ENCODE measurements at places on chromosomes 12 and 14.

GRCh38 chr12:40171066-40171465 lies 53.7 kb upstream of the LRRK2 start:
- no peak for DNase-seq

- DNase-seq: peak; percentile 68
Observed at GRCh38 chr12:68746572-68747180, 700 bp downstream of the SLC35E3 start.

GRCh38 chr14:78092040-78092439 lies 78.1 kb upstream of the NRXN3 start:
- DNase-seq: no peak

DNA sequence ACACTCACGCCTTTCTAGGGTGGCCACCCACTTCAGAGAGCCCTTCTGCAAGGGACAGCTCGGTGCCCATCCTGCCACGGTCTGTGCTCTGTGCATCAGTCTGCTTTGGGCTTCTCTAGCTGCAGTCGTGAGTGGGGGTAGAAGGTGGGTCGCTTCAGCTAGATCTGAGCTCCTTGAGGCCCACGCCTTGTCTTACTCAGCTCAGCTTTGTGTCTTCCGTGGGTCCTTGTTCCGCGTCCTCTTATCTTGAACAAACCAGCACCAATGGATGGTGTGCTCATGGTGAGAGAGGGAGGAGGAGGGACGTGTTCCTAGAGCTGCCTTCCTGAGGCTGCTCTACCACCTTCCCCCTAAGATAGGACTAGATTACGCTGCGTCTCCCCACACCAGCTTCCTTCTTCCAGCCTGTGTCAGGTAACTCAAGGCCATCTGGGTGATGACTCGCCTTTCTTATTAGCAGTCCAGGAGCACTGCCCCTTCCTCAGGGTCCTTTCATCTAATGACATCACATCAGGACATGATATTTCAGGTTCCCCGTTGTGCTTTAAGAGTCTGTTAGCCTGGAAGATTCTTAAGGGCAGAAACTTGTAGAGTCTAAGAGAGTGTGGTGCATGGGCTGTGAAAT lies 118.8 kb downstream of the TSPAN9 start:
- no peak for DNase-seq

- DNase-seq: no peak
Observed at GRCh38 chr14:74035556-74035955, 16.4 kb downstream of the BBOF1 start.

DNA sequence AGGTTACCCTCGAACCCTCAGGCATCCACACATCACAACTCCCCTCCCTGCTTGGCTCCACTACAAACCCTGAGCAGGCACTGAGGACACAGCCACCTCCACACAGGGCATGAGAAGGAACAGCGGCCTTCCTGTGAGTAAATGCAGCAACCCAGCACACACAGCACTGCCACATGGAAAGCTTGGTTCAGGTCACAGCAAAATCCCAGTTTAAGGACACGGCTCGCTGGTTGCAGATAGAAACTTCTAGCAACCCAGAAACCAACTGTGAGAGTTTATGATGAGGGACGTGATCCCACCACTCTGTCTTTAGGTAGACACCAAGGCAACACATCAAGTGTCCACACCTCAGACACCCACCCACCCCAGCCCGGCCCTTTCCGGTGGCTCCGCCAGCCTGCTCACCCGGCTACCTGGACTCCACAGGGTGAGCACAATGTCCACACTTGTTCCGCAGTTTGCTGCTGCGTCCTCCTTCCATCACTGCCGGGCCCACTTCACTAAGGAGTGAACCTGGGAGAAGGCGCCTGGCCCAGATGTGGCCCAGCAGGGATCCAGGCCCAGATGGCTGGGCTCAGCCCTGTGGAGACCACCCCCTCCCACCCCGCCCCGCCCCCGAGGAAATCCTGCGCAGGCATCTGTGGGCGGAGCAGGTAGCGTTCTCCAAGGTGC lies 13.2 kb downstream of the CDCA4 start:
- no peak for DNase-seq

DNA sequence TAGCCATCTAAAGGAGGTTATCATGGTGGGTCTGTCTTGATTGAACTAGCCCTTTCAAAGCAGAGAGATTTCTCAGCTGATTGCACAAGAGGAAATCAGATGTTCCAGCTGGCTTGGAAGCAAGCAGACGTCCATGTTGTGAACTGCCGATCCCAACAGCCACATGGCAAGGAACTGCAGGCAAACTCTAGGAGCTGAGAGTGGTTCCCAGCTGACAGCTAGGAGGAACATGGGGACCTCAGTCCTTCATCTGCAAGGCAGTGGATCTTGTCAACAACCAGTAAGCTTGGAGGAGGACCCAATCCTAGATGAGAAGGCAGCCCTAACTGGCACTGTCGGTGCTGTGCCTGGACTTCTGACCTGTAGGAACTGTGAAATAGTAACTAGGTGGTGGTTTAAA lies 7.7 kb downstream of the ACVR1B start:
- no peak for DNase-seq

GRCh38 chr14:49582113-49582977 lies 3.8 kb downstream of the RPS29 start:
- no peak for DNase-seq

DNA sequence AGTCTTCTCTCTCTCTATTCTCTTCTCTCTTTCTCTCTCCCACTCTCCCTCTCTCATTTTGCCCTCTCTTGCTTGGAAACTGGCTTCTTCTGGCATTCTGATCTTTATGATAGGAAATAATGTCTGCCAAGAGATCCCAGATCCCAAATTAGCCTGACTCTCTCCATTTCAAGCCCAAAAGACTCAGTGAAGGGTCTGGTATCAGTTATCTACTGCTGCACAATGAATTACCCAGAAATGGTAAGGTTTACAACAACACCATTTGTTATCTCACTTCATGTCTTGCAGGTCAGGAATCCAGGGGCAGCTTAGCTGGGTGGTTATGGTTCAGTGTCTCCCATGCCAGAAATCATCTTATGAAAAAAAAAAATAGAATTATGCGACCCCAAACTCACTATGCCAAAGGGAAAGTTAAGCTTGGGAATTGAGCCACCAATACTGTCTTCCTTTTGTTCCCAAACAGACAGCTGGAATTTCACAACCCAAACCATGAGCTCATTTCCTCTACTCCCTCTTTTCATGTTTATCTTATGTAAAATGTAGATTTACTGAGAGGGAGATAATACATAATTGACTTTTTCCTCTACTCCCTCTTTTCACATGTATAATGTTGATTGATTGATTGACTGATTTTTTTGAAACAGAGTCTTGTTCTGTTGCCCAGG lies 67.8 kb upstream of the FICD start:
- peak; percentile 35 for DNase-seq

GRCh38 chr14:93591506-93591905 lies 160.8 kb downstream of the UNC79 start:
- DNase-seq: no peak

DNA sequence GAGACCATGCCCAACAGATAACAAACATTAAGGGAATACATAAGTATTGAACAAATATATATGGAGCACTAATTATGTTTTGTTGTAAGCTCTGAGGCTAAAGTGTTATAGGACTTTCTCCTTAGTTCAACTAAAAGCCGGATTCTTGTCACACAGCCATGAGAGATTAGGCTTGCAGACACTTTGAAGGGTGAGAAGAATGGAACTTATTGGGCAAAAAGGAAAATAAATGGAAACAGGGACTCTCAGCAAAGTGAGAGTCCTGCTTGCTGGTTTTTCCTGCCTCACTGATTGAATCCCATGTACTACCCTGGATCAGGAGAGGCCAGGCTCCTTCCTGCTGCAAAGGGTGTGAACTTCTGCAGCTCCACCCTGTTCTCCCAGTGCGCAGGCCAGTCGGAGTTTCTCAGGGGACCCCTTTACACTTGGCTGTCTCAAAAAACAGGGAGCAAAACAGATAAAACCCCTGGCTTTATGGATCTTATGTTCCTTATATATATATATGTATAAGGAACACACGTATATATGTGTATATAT lies 77.1 kb upstream of the FUT8 start:
- DNase-seq: no peak

DNA sequence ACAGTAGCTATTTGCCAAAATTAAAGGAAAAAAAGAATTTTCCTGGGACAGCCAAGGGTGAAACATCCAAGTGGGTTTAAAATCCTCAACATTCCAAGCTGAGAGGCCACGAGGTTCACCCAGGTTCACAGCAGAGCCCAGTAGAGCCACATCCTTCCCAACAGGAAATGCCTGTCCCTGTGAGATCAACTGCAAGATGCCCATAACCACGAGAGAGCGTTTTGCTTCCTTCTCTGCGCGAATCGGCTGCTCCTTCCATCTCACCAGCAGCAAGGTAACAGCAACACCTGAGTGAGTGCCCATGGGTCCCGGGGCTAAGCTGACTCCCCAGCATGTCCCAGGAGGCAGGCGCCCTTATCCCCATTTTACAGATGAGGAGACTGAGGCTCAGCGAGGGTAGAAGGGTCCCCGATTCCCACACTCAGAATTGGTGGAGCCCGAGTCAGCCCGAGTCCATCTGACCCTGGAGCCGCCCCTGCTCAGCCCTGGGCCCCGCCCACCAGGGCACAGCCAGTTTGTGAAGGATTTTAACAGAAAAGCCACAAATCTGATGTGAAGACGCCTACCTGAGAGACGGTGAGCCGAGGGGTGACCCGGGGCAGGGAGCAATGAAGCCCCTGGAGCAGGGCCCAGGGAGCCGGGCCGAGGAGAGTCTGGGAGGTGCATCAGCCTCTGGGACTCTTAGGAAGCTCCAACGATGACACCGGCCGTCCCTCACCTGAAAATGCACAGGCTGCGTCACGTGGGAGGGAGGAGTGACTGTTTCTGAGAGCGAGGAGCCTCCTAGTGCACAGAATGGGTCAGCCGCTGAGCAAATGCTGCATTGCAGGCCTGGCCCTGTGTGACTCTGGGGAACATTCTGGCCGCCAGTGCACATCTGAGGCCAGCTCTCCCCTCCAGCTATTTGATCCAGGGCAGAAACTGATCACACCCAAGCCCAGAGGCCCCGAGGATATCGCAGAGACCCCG lies 236.9 kb upstream of the SFSWAP start:
- DNase-seq: no peak

DNA sequence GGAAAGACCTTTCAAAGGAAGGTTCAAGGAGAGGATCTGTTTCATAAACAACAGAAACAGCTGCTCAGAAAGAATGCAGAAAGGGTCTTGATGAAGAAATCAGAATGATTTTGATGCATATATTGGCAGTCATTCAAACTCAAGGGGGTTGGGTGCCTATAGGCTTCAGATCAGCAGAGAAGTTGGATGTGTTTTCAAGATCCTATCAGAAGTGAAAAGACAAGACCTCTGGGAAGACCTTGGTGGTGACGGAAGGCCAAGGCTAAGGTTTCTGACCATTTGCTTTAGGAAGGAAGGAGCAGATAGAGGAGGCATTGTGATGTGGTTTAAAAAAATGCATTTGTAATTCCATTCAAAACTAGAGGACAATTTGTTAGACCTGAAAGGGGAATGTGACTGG lies 15.2 kb upstream of the PTPRB start:
- DNase-seq: no peak

- no peak for DNase-seq
Observed at GRCh38 chr14:81172353-81172752, 48.4 kb downstream of the GTF2A1 start.
